ENCODE measurements at places on chromosomes 6 and 20.

DNA sequence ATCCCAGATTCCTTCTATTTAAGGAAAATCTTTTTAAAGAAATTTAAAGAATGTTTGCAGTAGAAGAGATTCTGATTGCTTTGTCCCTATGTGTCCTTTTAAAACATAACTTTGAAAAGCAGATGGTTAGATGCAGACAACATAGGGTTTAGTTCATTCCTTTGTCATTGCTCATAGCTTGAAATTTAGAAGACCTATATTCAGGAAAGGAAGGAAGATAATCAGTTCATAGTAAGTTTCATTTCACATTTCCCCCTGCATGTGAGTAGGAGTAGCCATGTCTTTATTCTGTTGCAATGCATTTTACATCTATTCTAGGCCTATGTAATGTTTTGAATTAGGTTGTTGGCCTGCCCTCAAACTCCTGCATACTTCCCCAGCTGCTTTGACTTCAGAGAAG lies 197.9 kb upstream of the GRIK2 start:
- DNase-seq: peak; percentile 55

- peak; percentile 97 for DNase-seq
Measured at GRCh38 chr6:12012558-12013306, 620 bp downstream of the HIVEP1 start.

GRCh38 chr6:168381726-168382458 lies 59.1 kb upstream of the SMOC2 start:
- DNase-seq: no peak

- no peak for DNase-seq
Measured at GRCh38 chr6:35358086-35358485, 15.7 kb downstream of the PPARD start.

DNA sequence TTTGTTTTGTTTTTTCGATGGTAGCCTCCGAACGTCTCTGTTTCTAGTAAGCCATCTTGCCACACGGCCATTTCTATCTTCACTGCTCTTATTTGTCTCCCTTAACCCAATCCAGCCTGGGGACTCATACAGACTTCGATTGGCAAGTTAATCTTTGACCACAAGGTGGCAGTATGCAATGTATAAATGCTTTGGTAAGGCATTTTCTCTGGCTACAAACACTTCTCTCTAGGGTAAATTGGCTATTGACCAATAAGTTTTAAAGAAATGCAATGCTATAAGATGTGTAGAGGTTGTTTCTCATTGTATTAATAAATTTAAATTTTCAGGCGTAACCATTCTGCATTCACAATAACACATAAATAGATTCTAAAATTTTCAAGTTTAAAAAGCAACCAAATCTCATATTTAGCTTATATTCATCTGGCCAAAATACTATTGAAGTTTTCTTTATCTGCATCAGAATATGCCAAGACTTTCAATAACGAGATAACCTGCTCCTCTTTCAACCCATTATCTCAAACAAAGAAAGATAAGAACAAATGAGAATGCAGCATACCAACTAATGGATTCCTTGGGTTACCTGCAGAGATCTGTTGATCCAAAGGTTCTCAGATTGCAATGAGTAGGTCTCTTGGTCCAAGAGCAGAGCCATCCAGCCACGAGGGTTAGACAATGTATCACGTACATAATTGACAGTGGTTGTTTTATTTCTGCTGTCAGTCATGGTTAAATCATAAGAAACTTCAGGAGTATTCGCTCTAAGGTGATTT lies 231.9 kb downstream of the PKHD1 start:
- peak; percentile 29 for DNase-seq

DNA sequence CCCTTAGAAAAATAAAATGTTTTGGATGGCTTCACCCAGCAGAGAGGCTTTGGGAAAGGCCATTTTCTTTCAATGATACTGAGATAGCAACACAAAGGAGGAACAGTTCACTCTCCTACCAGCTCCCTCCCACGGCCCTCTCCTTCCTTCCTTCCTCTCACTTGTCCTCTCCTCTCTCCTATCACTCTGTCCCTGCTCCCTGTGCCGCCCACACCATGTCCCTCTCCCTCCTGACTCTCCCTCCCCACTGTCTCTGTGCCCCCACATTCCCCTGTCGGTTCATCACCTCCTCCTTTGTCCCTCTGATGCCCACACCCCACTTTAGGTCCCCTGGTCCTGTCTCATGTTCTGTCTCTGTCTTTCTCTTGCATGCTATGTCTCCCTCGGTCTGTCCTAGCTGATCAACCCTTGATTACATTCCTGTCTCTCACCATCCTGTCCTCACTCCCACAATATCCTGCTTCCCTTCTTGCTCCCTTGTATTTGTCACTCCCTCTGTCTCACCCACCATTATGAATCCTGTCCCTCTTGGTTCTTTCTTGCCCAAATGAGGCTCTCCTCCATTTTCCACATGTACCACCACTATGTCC lies 30.1 kb downstream of the ELMO2 start:
- no peak for DNase-seq

DNA sequence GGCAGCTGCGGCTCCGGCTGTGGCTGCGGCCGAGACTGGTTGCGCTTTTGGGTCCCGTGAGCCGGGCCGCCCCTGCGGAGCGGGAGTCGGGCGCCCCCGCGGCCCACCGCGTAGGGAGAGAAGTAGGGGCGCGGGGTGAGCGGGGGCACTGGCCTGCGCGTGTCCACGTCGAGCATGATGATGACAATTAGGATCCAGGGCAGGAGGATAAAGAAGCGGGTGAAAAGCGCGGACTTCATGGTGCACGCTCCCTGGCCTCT lies 739 bp downstream of the B3GAT2 start:
- DNase-seq: no peak

- DNase-seq: no peak
Measured at GRCh38 chr6:87721311-87721710, 19.3 kb upstream of the AKIRIN2 start.

- no peak for DNase-seq
Measured at GRCh38 chr6:116267836-116268588, 11.7 kb downstream of the TSPYL1 start.

Measured in mesenchymal stem cell (in vitro differentiated cells and primary cell).